Sigmoid colon (tissue), 7 donors: ENCODE measurements at places on chromosomes 2 and 18. TPM values are rescaled to one million over a fixed set of nuclear protein-coding genes. Genes with fewer than 3 reads are reported as not detected.

DNA sequence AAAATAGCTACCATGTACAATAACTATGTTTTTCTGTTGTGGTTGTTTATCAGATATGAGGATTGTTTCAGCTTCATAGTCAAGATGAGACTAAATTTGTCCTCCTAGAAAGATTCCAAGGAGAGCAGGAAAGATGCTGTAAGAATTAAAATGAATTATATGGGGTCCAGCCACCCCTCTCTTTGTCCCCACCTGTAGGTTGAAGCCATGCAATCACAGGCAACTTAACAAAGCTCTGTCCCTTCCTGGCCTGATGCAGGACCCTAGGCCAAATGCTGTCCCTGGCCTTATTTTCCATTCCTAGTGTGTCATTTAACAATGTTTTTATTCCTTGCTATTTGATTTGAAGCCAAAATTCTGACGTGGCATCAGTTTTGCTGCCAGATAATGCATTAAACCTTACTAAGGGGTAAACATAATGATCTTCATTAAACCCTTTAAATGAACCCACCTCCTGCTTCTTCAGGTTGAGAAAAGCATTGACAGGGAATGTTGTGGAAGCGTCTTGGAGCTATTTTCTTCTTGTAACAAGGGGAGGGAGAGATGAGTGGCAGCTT lies 240.9 kb upstream of the ZNF521 start:
- no peak for DNase-seq

DNA sequence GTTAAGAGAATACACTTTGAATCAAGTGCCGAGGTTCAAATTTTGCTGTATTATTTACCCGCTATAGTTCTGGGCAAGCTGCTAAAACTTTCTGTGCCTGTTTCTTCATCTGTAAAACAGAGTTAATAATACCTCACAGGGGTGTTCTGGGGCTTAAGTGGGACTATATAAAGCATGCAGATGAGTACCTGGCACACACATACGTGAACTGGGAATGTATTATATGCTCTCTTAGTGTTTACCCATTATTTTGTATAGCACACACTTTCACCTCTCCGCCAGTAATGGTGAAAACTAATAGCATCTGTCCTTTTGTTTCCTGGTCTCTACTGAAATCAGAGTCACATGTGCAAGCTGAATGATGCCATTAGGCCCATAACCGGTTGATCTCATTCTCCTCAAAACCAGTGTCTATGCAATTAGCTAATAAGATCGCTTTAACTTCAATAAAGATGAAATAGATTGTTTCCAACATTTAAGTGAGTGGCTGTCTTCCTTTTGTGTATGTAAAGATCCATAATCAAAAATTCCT lies 3.8 kb upstream of the CDKL4 start:
- DNase-seq: no peak

- no peak for DNase-seq
Observed at GRCh38 chr2:134370655-134371445, 117.0 kb downstream of the MGAT5 start.

- no peak for DNase-seq
Observed at GRCh38 chr2:82857967-82858366, 1601.1 kb downstream of the SUCLG1 start.

DNA sequence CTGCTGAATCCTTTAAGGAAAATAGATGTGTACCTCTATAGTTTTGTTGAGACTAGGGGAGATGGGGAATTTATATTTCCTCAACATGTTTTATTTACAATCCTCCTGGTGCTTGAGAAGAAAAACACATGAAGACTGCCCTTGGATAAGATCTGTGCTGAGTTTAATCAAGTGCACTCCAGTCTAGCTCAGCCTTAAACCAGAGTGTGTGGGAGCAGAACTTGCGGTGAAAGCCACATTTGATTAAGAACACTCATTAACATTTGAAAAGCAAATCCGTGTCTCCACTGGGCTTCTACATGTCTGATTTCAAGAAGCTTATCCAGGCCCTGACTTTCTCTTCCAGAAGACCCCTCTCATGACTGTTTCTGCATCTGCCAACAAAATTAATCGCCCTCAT lies 84.8 kb upstream of the ITGA6 start:
- DNase-seq: no peak

DNA sequence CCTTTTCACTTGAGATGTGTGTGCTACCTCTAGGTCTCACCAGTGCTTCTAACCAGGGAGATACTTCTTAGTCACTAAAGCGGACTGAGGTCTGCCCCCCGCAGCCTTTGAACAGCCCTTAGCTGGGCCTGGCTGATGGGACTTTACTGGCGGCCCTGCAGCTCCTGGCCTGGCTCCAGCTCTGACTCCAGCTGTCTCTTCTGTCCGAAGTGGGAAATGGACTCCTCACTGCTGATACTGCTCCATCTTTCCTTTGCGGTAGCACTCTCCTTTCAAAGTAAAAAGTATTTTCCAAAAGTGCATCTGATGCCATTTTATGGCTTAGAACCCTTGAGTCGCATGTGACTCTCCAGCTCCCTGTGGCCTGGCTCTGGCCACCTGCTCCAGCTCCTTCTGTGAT lies 64.5 kb downstream of the ATP9B start:
- no peak for DNase-seq

RSAD2 gene
- 10.2 TPM for total RNA-seq

TMEM37 gene
- total RNA-seq: 4.1 TPM

GAL3ST2 gene
- 0.33 TPM for total RNA-seq
